Activated CD4-positive, alpha-beta T cell treated with anti-CD3 and anti-CD28 coated beads, Interleukin-2, amount 50 U/mL, for 48 hours (primary cell): ENCODE measurements at places on chromosomes 1 and 21.

DNA sequence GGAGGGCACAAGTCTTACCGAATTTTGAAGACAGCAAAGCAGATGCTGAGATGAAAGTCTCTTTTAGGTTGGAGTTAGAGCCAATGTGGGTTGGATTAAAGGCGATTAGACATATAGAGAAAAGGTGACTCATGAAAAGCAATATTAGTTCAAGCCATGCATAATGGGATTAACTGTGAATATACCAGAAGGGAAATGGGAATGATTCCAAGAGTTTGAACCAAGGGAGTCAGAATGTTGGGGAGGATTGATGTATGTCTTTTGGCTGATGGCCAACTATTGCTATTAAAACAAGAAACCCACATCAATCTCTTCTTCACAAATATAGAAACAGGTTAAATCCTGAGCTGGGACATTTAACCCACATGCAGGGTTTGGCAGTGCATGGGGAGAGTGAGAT, 1.2 kb downstream of the HMGCS2 start:
- no peak for DNase-seq

- DNase-seq: peak; percentile 27
These were observed 846 bp upstream of the PER3 start for GRCh38 chr1:7783178-7783711.

GRCh38 chr1:161198194-161198896, 509 bp downstream of the ADAMTS4 start:
- no peak for DNase-seq

DNA sequence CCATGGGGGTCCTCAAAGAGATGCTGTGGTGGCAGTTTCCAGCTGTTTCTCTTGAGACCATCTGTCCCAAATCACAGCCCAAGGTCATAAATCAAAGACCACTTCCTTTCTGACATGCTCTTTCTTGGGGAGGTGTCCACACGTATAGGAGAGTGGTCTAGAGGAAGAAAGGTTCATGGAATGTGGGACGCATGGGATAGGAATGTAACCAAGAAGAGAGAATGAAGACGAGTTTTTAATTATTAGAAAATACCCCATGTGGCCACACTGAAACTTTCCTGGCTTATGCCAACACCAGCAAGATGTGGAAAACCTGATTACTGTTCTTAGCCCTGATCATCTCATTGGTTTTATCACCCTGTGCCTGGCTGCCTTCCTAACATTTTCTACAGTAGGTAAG, 124.2 kb upstream of the IFFO2 start:
- DNase-seq: no peak

- no peak for DNase-seq
These were observed 4.6 kb downstream of the MIB2 start for GRCh38 chr1:1619917-1620361.
